ENCODE measurements at places on chromosomes 16 and 17.
A peak's percentile ranks its signal among the peaks of the same experiment; 100 is the strongest.

DNA sequence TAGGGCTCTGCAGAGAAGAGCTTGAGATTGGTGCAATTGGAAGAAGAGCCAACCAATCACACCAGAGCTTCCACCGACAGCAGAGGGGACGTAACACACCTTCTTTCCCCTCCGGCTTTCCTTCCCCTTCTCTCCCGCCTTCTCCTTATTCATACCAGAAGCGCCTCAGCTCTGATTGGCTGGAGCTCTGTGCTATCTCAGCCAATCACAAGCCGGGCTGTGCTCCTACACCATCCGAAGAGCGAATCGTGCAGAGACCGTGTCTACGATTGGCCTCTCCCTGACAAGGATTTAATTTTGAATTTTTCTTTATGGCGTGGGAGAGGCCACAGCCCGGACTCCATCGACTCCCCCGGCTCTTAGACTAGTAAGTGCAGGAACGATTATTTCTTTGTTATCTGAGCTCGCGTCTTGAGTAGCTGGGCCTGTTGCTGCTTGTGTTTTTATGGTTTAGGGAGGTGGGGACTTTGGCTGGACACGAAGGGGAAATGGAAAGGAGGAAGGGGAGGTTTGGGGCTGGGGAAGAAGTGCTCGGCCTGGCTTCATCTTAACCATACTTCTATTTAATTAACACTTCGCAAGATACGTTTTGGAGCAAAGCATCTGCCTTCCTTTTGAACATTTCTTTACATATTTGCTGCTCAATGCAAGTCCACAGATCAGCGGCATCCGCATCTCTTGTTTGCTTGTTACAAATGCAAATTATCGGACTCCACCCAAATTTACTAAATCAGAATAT, at the start of gene PRR11:
TSS of gene PRR11 (plus strand) at position 308 of the 739 bp plus-strand sequence. CDS start 14,007 bp downstream, outside the sequence.
- DNase-seq, result peak; percentile 91

DNA sequence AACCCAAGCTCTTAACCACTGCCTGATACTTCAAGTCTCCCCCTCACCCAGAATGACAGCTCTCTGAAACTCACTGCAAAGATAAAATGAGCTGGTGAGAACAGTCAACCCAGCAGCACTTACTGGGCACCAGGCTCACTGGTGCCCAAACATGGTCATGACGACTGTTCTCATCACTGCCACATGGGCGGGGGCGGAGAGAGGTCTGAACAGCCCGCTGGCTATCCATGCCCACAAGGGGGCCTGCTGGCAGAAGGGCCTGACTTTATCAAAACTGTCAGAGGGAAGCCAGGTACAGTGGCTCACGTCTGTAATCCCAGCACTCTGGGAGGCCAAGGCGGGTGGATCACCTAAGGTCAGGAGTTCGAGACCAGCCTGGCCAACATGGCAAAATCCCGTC, 4.0 kb downstream of the MYBBP1A start:
- no peak for DNase-seq

GRCh38 chr16:55076053-55076452, 145.4 kb downstream of the IRX5 start:
- DNase-seq, result no peak

- no peak for DNase-seq
Measured at GRCh38 chr17:7352910-7353635, 1.1 kb downstream of the KCTD11 start.

- DNase-seq, result no peak
Measured at GRCh38 chr17:16474012-16474725, 17.8 kb downstream of the LRRC75A start.

- no peak for DNase-seq
Measured at GRCh38 chr16:86732621-86733295, 154.4 kb downstream of the FOXL1 start.

DNA sequence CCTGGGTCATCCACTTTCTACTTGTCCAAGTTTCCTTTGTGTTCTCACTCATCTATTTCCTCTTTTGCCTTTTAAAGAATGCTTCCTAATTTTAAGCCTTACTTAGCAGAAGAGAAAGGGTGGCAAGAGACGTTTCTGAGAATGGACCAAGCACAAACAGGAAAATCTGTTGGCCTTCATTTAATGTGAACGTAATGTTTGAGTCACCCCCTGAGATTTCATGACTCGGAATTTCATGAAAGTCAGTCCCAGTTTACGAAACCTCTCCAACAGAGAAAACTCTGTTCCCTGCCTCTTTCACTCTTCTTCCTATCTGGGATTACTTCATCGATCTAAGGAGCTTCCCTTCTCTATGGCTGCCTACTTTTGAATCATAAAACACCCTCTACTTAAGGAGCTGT, at the start of gene CD300E:
TSS of gene CD300E (minus strand) at position 46 of the 401 bp plus-strand sequence. CDS start 117 bp downstream, outside the sequence.
- DNase-seq, result no peak

DNA sequence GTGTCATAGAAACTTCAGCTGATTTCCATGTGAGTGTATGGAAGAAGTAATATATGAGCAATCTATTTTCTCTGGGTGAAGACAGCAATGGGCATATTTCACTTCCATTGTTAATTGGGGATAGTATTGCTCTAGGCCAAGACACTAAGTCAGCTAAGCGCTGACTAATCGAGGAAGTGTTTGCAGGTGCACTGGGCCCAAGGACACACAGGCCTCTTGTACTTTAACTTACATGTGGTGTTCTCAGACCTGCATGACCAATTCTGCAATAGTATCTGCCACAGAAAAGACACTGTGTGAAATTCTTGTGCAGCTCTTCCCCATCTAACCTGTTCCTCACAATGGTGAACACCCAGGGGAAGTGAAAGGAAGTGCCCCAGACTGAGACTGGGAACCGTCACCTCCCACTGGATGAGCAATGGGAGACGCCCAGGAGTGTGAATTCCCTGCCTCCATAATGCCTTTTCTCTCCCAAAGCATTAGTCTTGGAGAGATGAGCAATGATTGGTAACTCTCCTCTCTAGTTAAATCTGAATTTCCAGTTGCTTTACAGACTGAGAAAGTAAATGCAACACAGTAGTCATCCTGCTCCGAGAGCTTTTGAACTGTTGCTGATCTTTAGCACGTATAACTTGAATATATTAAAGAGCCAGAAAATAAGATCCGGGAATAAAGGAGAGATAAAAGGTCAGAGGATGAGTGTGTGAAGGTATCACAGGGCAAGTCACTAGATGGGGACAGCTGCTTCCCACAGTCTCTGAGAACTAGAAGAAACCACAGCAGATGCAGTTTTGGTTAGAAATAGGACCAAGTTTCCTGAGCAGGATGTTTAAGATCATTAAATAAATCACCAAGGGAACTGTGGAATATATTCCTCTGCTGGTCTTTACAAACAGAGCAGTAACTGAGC, 82.6 kb downstream of the CDK5R1 start:
- no peak for DNase-seq

GRCh38 chr17:82780195-82780594, 28.3 kb downstream of the TBCD start:
- no peak for DNase-seq

DNA sequence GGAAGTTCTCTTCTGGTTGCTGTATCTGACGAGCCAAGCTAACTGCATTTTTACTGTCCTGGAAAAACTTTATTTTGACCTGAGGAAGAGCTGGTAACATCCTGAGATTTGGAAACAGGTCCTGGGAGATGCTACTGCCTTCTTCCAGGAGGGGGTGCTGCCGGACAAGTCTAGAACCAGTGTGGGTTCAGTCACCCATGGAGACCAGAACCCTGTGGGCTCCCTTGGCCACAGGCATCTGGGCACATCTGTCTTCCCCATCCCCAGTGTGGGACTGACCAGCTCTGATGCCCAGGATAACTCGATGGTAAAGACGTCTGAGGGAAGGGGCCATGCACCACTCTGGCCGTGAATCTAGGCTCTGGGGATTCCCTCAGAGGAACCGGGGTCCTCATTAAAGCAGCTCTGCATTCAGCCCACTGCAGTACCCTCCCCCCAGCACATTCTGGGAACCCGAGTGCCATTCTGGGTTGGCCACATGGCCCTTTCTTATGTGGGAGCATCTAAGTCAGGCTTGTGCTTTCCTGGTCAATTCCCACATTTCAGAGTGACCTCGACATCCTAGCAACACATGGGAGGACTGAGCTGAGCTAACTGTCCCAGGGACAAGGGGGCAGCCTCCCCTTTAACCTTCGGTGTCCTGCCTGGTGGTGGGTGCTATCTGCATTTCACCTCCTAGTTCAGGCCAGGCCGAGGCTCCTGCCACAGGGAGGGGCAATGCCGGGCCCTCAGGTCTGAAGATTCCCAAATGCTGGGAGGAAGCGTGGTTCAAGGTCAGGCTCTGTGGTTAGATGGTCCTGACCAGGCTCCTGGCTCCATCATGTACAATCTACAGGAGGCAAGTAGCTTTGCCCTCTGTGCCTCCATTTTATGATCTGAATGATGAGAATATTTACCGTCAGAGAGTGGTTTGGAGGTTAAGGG, 6.4 kb downstream of the C16orf86 start:
- DNase-seq, result peak; percentile 48

DNA sequence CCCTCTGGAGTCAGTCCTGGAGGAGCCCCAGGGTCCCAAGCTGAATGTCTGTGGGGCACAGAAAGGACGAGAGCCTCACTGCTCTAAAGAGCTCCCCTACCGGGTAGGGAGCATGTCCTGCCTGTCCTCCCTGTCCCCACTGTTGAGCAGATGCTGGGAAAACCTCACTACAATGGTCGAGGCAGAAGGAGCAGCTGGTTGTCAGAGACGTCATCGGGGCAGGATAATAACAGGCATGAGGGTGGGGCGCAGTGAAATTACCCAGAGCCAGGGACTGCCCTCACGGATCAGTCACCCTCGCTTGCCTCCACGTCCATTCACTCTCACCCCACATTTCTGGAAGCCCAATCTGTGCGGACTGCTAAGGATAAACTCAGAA, 538 bp downstream of the TM4SF5 start:
- no peak for DNase-seq

DNA sequence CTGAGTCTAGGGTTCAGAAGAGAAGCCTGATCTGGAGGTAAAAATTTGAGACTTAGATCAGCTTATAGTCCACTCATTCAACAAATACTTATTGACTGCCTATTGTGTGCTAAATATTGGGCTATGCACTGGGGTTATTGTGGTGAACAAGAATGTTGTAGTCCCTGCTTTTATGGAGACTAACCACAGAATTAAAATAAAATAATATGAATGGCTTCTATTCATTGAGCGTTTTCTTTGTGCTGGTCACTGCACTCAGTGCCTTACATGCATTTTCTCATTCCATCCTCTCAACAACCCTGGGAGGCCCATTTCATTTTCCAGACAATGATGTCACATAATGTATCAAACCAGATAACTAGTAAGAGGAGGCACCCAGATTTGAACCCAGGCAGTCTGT, 4.8 kb downstream of the NEK8 start:
- DNase-seq, result no peak

GRCh38 chr16:53689636-53690035, 14.0 kb downstream of the RPGRIP1L start:
- no peak for DNase-seq

GRCh38 chr16:11679250-11679649, 11.0 kb downstream of the SNN start:
- DNase-seq, result no peak

GRCh38 chr16:2350500-2350899, 10.0 kb upstream of the ABCA3 start:
- no peak for DNase-seq

GRCh38 chr17:18224387-18225120, 881 bp upstream of the LLGL1 start:
- no peak for DNase-seq

DNA sequence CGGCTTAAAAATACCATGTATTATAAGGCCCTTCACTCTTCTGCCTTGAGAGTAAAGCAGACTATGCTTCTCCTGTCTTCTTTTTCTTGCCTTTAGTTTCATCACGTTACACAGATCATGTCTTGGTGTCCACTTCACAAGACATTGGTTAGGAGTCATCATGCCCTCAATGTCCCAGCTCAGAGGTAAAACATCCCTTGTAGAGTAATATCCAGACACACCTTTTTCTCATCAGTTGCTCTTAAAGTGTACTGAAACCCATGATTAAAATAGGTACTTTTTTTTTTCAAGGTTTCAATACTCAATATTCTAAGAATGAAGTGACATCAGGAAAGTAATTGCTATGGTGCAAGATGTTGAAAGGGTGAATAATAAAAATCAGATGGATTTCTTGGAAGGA, 267.8 kb downstream of the PMP22 start:
- DNase-seq, result no peak

DNA sequence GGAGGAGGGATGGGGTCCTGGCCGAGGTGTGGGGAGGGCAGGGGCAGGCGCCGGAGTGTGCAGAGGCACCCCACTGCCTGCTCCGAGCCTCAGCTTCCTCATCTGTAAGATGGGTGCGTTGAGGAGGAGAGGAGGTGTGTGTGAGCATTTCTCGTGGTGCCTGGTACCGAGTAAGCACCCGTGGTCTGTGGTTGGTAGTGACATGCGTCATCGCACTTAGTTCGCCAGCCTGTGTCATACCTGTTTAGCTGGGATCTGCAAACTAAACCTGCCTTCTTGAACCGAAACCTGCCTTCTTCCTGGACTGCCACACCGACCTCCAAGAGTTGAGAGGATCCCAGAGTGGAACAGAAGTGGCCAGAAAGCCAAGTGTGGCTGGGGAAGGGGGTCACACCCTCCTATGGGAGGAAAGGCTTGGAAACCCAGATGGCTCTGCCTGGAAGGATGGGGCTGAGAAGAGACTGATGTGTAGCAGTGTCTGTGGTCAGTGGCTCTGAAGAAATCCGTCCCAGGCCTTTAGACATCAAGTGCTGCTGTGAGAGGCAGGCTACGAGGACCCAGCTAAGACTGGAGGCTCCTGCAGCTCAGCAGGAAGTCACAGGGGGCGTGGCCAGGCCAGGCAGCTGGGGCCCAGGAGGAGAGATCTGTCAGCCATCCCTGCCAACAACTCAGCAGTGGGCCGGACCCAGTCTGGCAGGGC, 162.6 kb upstream of the PLCG2 start:
- peak; percentile 69 for DNase-seq

DNA sequence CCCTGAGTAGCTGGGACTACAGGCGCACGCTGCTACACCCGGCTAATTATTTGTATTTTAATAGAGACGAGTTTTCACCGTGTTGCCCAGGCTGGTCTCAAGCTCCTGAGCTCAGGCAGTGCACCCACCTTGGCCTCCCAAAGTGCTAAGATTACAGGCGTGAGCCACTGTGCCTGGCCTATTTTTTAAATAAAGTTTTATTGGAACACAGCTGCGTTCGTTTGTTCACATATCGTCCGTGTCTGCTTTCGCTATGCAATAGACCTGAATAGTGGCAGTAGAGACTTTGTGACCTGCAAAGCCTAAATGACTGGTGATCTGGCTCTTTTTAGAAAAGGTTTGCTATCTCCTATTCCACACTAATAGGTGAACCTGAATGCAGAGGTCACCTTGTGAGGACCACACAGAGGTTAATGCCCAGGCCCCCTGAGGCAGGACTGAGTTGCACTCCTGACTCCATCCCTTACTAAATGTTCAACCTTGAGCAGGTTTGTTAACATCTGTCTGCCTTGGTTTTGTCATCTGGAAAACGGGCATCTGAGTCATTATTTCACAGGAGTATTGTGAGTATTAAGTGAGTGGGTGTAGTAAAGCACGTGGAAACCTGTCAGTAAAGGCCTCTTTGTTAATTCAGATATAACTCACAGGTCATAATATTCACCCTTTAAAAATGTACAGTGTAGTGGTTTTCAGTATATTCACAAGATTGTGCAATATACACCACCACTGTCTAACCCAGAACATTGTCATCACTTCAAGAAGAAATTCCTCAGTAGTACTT, 157.5 kb upstream of the CACNG5 start:
- no peak for DNase-seq

GRCh38 chr17:2025220-2025621, at the start of gene RTN4RL1:
TSS of gene RTN4RL1 (minus strand) at chr17:2025334. CDS start at chr17:2024865, 469 bp downstream.
- peak; percentile 63 for DNase-seq

GRCh38 chr17:901191-901950, 78.2 kb downstream of the NXN start:
- no peak for DNase-seq
